OCI-LY7 (cell line): ENCODE measurements at places on chromosomes 11 and 22. TPM values are rescaled to one million over a fixed set of nuclear protein-coding genes. Genes with fewer than 3 reads are reported as not detected.

- DNase-seq = no peak
Observed at GRCh38 chr11:46521961-46522681, 71.7 kb downstream of the AMBRA1 start.

Gene INS
- not detected in 2 replicates for total RNA-seq

- DNase-seq = no peak
Observed at GRCh38 chr11:10273738-10274137, 20.3 kb downstream of the SBF2 start.

GRCh38 chr11:131870305-131870704 lies 499.9 kb downstream of the NTM start:
- DNase-seq = no peak

Gene MOGAT2
- total RNA-seq = not detected in 2 replicates

Gene EFEMP2
- 7.6 and 8.9 TPM in 2 replicates for total RNA-seq

Gene TSSK2
- total RNA-seq = not detected in 2 replicates

Gene KRTAP5-11
- not detected in 2 replicates for total RNA-seq

GRCh38 chr11:61972672-61973475 lies 5.4 kb upstream of the FTH1 start:
- no peak for DNase-seq

DNA sequence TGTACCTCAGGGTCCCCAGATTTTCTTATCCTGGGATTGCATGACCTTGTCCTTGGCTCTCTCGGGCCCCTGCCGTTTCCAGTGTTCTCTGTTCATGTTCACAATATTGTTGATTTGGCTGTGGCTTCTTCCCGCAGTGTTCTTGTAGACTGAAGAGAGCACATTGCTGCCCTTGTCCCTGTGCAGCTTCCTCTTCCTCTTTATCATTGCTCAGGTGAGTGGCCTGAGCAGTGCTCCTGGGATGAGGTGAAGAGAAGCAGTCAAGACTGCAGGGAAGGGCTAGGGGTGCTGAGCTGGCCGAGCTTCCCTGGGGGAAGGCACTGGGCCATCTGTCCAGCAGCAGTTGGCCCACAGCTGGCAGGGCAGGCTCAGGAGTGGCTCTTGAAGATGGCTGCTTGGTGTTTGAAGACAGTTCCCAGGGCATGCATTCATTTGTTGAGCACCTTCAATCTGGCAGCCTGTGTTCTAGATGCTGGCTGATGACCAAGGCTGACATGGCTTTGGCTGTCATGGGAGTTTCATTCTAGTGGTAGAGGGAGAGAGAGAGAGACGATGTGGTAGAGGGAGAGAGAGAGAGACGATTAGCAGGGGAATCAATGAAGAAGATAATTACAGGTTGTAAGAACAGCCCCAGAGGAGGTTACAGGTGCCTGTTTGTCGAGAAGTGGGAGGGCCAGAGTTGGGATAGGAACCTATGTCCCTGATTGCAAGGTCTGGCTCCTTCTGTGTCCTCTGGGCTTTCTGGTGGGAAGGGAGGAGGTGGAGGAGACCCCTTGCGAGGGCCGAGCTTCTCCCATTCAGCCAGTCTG lies 17.4 kb downstream of the BMAL1 start:
- DNase-seq = no peak

Gene MUC15
- total RNA-seq = not detected in 2 replicates

Gene DRD2
- not detected in 2 replicates for total RNA-seq

- DNase-seq = no peak
Observed at GRCh38 chr11:1235306-1235900, 12.5 kb downstream of the MUC5B start.

DNA sequence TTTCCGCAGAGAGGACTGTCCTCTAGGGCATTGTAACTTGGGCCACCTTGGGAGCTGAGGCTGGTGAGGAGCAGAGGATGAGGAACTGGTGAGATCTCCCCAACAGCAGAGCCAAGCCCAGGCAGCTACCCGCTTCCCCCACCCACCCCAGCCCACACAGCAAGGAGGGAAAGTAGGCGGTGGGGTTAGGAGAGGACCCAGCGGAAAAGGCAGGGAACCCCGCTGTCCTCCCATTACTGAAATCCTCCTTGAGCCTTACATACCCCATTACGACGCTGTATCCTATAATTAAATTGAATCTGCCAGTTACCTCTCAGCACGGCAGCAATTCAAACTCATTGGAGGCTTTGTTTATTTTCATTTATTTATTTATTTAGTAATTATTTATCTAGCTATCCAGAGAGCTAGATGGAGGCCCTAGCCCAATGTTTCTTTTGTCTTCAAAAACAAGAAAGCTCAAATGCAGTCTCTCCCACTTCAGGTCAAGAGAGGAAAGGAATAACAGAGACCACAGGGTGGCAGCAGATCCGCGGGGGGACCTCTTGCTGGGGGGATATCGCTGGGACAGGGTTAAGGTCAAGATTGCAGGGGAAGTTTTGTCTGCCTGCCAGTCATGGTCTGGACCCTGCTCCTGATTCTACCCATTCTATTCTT lies 218.0 kb downstream of the ST3GAL4 start:
- no peak for DNase-seq

Gene CLMP
- not detected in 2 replicates for total RNA-seq

DNA sequence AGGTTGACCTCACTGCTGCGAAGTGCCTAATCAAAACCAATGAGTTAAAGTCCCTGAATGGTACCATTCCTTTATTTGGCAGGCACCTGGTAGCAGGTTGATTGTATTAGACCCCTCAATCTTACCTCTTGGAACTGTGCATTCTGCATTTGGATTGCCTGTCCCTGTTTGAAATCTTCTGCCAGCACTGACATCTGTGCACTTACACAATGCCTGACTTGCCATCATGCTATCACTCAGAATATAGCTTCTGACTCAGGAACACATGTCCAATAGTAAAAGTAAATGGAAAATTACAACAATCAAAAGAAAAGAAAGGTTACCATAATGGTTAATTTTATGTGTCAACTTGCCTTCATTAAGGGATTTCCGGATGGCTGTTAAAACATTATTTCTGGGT lies 366.0 kb upstream of the PDGFD start:
- DNase-seq = no peak

DNA sequence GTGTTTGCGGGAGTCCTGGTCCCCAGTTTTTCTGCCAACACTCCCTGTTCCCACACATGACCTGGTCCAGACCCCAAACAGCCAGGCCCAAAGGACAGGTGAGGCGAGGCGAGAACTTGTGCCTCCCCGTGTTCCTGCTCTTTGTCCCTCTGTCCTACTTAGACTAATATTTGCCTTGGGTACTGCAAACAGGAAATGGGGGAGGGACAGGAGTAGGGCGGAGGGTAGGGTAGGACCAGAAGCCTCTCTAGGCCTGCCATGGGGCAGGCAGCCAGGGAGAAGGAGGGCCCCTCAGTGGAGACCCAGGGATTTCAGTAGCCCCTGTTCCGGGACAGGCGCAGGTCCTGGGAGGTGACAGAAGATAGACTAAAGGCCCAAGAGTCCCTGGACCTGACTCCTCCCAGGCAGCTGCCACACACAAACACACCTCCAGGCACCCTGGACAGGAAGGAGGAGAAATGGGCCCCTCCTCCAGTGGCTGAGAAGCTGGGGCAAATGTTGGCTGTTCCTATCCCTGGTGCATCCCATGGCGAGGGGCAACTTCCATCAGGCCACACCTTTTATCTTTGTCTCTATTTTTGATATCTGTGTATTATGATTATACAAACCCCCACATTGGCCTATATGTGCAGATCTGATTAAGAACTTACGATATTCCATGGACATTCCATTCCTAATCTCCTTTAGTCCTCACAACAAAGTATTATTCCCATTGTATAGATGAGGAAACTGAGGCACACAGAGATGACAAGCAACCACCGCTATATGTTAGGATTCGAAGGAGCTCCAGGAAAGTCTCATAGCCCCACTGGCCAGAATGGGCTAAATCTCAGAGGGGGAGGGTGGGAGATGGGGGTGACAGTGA lies 626 bp upstream of the F2 start:
- peak; percentile 34 for DNase-seq

DNA sequence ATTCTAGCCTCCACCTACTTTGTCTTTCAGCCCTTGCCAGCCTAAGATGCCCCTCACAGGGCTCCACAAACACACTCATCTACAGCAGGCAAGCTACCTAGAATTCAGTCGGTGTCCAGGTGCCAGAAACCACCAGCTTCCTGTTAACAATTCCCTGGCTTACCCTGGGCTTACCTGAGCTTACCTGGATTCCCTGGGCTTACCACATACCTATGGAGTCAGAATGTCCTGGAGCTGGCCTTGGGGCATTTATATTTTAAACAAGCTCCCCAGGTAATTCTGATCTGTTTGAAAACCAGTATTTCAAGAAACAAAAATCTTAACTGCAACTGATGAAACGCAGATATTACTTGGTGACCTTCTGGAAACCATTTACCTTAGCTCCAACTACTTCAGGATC lies 123.6 kb downstream of the SLC1A2 start:
- DNase-seq = no peak

Gene CYB5R2
- not detected in 2 replicates for total RNA-seq

DNA sequence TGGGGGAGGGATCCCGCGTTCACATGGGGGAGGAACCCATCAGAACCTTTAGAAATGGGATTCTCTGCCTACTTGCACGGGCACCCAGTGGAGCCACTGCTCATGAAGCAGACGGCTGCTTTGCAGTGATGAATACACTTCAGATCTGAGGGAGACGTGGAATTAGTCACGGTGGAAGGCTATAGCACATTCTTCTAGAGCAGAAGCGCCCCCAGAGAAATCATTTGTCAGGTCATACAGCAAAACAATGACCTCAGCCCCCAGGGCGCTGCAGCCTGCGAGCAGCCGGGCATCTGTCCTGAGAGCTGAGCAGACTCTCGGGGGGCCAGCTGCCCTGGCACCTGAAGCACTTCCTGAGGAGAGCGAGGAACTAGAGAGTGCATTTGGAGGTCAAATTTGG lies 12.7 kb downstream of the TP53AIP1 start:
- DNase-seq = no peak

Gene ZBTB16
- not detected in 2 replicates for total RNA-seq

GRCh38 chr11:94790661-94791180 lies 22.6 kb downstream of the AMOTL1 start:
- DNase-seq = no peak

Gene ZC3H12C
- not detected in 2 replicates for total RNA-seq

DNA sequence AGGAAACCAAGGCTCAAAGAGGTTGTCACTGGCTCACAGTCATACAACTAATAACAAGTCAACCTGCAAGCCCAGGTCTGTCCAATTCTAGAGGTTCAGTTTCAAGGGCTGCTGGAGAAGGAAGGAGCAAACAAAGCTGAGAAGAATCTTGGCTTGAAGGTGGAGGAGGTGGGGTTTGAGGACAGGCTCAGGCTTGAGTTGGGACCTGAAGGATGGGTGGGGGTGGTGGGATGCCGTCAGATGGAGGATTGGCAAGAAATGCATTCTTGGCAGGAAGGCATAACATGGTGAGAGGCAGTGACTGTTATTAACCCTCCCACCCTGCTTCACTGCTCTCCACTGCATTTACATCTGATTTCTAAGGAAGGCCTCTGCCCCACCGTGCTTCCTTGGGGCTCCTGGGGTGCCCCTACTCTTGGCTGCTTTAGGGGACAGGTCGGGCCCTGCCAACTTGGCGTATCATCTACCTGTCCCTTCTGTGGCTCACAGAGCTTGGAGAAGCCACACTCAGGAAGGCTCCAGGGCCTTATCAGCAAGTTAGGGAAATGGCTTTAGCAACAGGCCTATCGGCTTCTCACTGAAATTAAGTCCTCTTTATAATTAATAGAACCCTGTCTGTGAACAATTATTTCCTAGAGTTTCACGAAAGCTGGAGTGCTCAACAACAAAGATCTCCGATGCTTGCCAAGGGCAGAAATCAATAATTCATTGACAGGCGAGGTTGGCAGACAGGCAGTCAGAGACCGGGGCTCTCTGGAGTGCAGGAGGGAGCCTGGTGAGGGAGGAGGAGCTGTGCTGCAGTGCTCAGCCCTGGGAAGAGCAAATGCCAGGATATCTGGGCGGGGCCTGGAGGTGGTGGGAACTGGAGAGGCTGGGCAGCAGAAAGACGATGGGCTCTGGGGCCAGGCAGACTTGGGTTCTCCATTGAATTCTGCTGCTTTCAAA lies 84.9 kb upstream of the NARS2 start:
- DNase-seq = no peak

Gene OSBP2
- 0.34 and 0.85 TPM in 2 replicates for total RNA-seq

Gene CCDC87
- 0.17 and 0.36 TPM in 2 replicates for total RNA-seq

DNA sequence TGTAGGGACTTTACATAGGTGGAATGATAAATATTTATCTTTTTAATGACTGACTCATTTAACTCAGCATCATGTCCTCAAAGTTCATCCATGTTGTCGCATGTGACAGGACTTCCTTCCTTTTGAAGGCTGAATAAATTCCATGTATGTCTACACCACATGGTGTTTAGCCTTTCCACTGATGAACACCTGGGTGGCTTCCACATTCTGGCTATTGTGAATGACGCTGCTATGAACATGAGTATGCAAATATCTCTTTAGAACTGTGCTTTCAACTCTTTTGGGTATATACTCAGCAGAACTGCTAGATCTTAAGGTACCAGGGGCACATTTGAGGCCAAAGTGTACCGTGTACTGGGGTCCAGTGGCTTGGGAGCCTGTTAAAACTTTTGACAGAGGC lies 24.1 kb downstream of the LARGE1 start:
- peak; percentile 75 for DNase-seq

Gene CNIH2
- 2.7 and 3.5 TPM in 2 replicates for total RNA-seq

Gene GP1BB
- total RNA-seq = not detected in 2 replicates

DNA sequence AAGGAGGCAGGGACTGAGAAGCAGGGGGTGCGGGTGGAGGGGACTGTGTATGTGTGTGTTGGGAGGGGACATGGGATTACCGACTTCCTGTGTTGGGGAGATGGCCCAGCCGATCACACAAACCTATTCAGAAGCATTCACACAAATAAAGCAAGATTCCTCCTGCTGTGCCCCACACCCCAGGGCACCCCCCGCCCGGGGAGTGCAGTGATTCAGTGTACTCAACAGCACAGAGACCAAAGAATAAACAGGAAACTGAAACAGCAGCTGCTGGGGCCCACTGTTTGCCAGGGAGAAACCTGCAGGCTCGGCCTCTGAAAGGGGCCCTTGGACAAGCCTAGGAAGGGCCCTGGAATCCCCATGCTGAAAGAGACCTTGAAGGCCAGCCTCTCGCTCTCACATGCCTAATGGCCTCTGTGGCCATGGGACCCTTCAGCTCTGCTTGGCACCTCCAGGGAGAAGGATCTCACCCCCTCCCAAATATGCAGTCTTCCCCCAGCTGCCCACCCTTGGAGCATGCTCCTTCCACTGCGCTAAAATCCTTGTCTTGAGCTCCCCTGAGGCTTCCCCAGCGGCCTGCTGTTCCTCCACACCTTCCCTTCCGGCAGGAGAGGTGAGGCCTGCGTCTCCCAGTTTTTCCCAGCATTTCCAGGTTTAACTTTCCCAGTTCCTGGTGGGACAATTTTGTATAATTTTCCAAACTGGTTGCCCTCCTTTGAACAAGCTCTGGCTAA lies 72.9 kb downstream of the CSNK2A3 start:
- DNase-seq = peak; percentile 43

- no peak for DNase-seq
Observed at GRCh38 chr22:42272431-42272999, 2.1 kb upstream of the TCF20 start.
